Endodermal cell (in vitro differentiated cells): ENCODE measurements at places on chromosomes 13 and 19. TPM values are rescaled to one million over a fixed set of nuclear protein-coding genes. Genes with fewer than 3 reads are reported as not detected.
A peak's percentile ranks its signal among the peaks of the same experiment; 100 is the strongest.

DNA sequence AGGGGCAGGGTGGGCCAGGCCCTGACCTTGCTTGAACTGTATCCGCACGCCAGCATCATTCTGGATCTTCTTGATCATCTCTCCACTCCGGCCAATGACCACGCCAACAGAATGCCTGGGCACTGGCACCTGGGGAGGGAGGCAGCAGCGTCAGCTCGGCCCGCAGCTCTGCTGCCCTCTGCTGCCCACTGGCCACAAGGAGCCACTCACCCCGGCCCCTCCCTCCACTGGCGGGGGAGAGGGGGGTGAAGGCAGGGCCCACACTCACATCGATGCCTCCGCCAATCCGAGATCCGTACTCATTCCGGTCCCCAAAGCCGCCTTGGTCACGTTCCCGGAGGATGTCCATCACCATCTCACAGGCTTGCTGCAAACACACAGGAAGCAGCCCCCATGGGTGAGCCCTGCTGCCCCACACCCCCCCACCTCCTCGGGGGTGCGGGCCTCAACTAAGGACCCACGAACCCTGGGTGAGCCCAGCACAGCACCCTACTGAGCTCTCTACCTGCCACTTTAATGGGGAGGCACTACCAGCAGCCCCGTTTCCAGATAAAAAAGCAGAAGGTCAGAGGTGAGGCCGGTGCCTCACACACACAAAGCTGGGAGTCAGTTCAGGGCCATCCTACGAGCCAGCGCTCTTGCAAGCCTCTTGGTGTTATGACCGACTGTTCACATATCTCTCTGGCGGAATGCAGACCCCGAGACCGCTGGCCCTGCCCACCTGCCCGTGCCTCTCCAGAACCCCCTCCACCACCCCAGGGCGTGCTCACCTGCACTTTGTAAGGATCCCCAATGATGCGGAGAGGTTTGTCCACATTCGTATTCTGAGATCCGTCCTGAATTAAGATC, 6.7 kb downstream of the KHSRP start:
- H3K27me3 ChIP-seq = no peaks in the 10 kb centered on the region
- DNase-seq = peak; percentile 79
- no peak overlapping the region for H3K4me3 ChIP-seq
- H3K4me1 ChIP-seq = no peaks in the 10 kb centered on the region
- H3K36me3 ChIP-seq = peaks cover 92% of the 10 kb centered on the region
- H3K27ac ChIP-seq = no peak overlapping the region

GRCh38 chr13:25816239-25816638, 235.6 kb downstream of the SHISA2 start:
- H3K27me3 ChIP-seq = no peaks in the 10 kb centered on the region
- no peak for DNase-seq
- no peaks in the 10 kb centered on the region for H3K4me1 ChIP-seq
- H3K36me3 ChIP-seq = no peaks in the 10 kb centered on the region

DNA sequence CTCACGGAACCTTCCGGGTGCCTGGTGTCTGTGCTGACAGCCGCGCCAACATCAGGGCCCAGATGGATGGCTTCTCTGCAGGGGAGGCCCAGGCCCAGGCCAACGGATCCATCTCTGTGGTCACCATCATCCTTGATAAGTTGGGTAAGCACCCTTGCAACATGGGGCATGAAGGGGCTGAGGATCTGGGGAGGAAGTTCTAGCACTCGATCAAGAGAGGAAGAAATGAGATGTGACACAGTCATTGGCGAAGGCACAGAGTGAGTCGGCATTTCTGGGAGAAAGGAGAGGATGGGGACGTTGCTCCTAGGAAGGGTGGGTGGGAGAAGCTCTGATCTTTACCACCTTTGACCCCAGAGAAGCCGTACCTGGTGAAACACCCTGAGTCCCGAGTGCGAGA, 4.4 kb downstream of the CILP2 start:
- no peak for DNase-seq
- H3K27me3 ChIP-seq = no peaks in the 10 kb centered on the region
- H3K36me3 ChIP-seq = no peaks in the 10 kb centered on the region
- H3K27ac ChIP-seq = no peak overlapping the region
- H3K4me3 ChIP-seq = no peak overlapping the region
- no peaks in the 10 kb centered on the region for H3K4me1 ChIP-seq

DNA sequence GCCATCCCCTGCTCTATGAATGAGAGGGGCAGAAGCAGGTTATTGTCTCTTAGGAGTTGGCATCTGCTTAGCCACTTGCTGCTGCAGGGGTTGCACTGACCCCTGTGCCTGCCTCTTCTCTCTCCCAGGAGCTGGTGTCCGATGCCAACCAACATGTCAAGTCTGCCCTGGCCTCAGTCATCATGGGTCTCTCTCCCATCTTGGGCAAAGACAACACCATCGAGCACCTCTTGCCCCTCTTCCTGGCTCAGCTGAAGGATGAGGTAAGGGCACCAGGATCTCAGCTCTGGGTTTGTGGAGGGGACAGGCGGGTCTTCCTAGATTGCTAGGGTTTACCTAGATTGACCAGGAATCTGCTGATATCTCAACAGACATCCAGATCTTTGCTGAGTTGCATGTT, 26.5 kb downstream of the PPP2R1A start:
- H3K27me3 ChIP-seq = no peaks in the 10 kb centered on the region
- DNase-seq = no peak
- no peak overlapping the region for H3K4me3 ChIP-seq

GRCh38 chr13:55999709-56000108, 1141.0 kb upstream of the PRR20A start:
- H3K27me3 ChIP-seq = no peaks in the 10 kb centered on the region
- H3K4me3 ChIP-seq = no peak overlapping the region
- H3K4me1 ChIP-seq = no peaks in the 10 kb centered on the region
- H3K27ac ChIP-seq = no peak overlapping the region
- peak; percentile 71 for DNase-seq

GRCh38 chr13:90984756-90985155, 362.7 kb upstream of the MIR17HG start:
- H3K27ac ChIP-seq = no peak overlapping the region
- no peak for DNase-seq
- H3K4me1 ChIP-seq = no peaks in the 10 kb centered on the region
- no peaks in the 10 kb centered on the region for H3K36me3 ChIP-seq
- no peaks in the 10 kb centered on the region for H3K27me3 ChIP-seq

Gene ZNF558
- total RNA-seq = 15.4 and 18.9 TPM in 2 replicates

Gene OCEL1
- 23.1 and 25.8 TPM in 2 replicates for total RNA-seq

Gene PRR20E
- total RNA-seq = not detected in 2 replicates

Gene SLC25A15
- 23.2 and 24.7 TPM in 2 replicates for total RNA-seq
